ENCODE measurements at places on chromosomes 7 and 10.

GRCh38 chr10:86664341-86665217 lies 3.7 kb upstream of the LDB3 start:
- no peak for DNase-seq

DNA sequence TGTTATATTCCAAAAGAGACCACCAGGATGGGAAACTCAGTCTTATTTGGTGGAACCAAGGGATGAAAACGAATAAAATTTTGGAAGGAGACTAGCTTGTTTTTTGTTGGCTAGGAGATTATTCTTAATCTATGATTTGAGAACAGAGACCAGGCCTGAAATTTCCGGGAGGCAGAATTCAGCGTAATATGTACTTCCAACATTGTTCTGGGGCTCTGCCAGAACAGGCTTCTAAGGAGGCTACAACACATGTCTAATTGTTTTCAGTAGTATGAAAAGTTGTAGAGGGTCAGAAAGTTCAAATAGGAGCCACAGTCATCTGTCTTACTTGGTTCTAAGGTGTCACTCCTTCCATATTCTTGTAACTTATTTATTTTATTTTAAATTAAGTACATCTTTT lies 1.7 kb downstream of the DDX21 start:
- no peak for DNase-seq

- DNase-seq: no peak
Measured at GRCh38 chr10:2760736-2761135, 306.6 kb upstream of the PFKP start.

DNA sequence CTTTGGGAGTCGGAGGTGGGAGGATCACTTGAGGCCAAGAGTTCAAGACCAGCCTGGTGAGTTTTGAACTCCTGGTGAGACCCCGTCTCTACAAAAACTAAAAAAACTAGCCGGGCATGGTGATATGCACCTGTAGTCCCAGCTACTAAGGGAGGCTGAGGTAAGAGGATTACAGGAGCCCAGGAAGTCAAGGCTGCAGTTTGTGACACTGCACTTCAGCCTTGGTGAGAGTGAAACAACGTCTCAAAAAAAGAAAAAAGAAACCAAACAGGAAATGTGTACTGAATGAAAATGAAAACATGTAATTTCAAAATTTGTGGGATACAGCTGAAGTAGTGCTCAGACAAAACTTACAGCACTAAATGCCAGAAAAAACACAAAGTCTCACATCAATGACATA lies 7.6 kb downstream of the ARHGAP12 start:
- DNase-seq: no peak

- DNase-seq: no peak
Measured at GRCh38 chr7:3725155-3726059, 424.4 kb downstream of the SDK1 start.

GRCh38 chr7:12620371-12620770 lies 49.9 kb downstream of the SCIN start:
- no peak for DNase-seq

DNA sequence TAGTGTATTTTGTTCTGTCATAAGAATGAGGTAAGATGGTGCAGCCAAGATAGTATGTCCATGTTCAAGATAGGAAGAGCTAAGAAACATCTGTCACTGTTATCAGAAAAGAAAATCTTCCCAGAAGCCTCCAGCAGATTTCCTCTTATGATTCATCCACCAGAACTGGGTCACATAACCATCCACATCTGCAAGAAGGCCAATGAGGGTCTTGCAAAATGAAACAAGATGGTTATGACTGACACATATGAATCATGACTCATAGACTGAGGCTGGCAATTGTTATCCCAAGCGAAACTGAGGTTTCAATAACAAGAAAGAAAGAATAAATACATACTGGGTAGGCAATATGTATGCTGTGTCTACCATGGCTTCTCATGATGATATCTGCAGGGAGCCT lies 30.3 kb downstream of the CCNJ start:
- DNase-seq: no peak

All from erythroblast (primary cell).